ENCODE measurements at places on chromosomes 4 and X. TPM values are rescaled to one million over a fixed set of nuclear protein-coding genes. Genes with fewer than 3 reads are reported as not detected.

CXCL11 gene
- total RNA-seq = 0.31 TPM

TRIM60 gene
- total RNA-seq = not detected

GC gene
- not detected for total RNA-seq

GYPA gene
- total RNA-seq = not detected

TLR2 gene
- total RNA-seq = 0.85 TPM

GJB1 gene
- 0.05 TPM for total RNA-seq

ATP8A1 gene
- 0.03 TPM for total RNA-seq

ERAS gene
- total RNA-seq = 0.15 TPM

SPANXN3 gene
- total RNA-seq = not detected

RPS6KA6 gene
- 7.1 TPM for total RNA-seq

ADRA2C gene
- total RNA-seq = 11.5 TPM

SLC38A5 gene
- 0.14 TPM for total RNA-seq

DCAF4L1 gene
- total RNA-seq = 0.13 TPM

CXCL5 gene
- total RNA-seq = 25.3 TPM

TCEAL7 gene
- total RNA-seq = not detected

SYNPO2 gene
- 1.3 TPM for total RNA-seq

FGF5 gene
- total RNA-seq = 0.11 TPM

GASK1B gene
- total RNA-seq = 0.44 TPM
